ENCODE measurements at places on chromosomes 5 and 9. TPM values are rescaled to one million over a fixed set of nuclear protein-coding genes. Genes with fewer than 3 reads are reported as not detected.

The UNC5A gene
- total RNA-seq, result not detected

The LECT2 gene
- not detected for total RNA-seq

The DAB2 gene
- total RNA-seq, result 161 TPM

The IFNA21 gene
- not detected for total RNA-seq

The OTP gene
- not detected for total RNA-seq

The ZDHHC11B gene
- total RNA-seq, result under 0.01 TPM

The COL27A1 gene
- 5.4 TPM for total RNA-seq

The RFESD gene
- 3.1 TPM for total RNA-seq

The KLF4 gene
- total RNA-seq, result 22.9 TPM

The AFAP1L1 gene
- total RNA-seq, result 9.5 TPM

The MGAT1 gene
- 55.2 TPM for total RNA-seq

The CDK9 gene
- 54.8 TPM for total RNA-seq

The PHF24 gene
- 0.17 TPM for total RNA-seq

The YIPF5 gene
- total RNA-seq, result 83.2 TPM

The LRRTM2 gene
- 1.3 TPM for total RNA-seq

The RNF180 gene
- 2.8 TPM for total RNA-seq

The PCDHB16 gene
- total RNA-seq, result 0.51 TPM

The TNFSF15 gene
- 0.26 TPM for total RNA-seq

The SPATA31E1 gene
- total RNA-seq, result not detected

The FIBCD1 gene
- 7.3 TPM for total RNA-seq

The PCDHB13 gene
- 0.26 TPM for total RNA-seq

The WDR31 gene
- total RNA-seq, result 4.0 TPM

The ACTBL2 gene
- total RNA-seq, result under 0.01 TPM

The LCN15 gene
- total RNA-seq, result not detected

The PCDHGA8 gene
- total RNA-seq, result 2.6 TPM

The STK32A gene
- 2.8 TPM for total RNA-seq

The COL15A1 gene
- 41.0 TPM for total RNA-seq

The SLC9A3 gene
- total RNA-seq, result 0.51 TPM

The FCN2 gene
- not detected for total RNA-seq

The ADGRD2 gene
- total RNA-seq, result not detected

The NME5 gene
- 2.5 TPM for total RNA-seq

The PTGES gene
- 16.7 TPM for total RNA-seq

The PRELID2 gene
- total RNA-seq, result 27.9 TPM
